ENCODE measurements at places on chromosomes 1 and 21.

- DNase-seq = no peak
These were observed 11.1 kb upstream of the FABP3 start for GRCh38 chr1:31383967-31384366.

DNA sequence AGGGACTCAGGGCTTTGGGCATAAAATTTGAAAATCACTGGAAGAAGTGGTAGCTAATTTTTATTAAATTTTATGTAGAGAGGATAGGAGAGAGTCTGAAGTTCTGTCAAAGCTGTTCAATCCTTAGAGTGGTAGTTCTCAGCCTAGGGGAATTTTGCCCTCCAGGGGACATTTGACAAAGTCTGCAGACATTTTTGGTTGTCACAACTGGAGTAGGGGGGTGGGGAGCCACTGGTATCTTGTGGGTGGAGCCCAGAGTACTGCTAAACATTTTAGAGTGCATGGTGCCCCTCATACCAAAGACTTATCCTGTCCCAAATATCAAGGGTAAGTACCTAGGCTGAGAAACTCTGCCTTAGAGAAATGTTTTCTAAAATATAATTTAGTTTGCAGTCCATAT is 30.2 kb downstream of the RASAL2 start:
- no peak for DNase-seq

GRCh38 chr1:46903481-46903880 is 37.8 kb downstream of the CYP4A11 start:
- no peak for DNase-seq

- peak; percentile 85 for DNase-seq
These were observed 14.4 kb downstream of the RNF223 start for GRCh38 chr1:1059494-1060280.

GRCh38 chr21:36509973-36510664 is 30.2 kb upstream of the CLDN14 start:
- no peak for DNase-seq

DNA sequence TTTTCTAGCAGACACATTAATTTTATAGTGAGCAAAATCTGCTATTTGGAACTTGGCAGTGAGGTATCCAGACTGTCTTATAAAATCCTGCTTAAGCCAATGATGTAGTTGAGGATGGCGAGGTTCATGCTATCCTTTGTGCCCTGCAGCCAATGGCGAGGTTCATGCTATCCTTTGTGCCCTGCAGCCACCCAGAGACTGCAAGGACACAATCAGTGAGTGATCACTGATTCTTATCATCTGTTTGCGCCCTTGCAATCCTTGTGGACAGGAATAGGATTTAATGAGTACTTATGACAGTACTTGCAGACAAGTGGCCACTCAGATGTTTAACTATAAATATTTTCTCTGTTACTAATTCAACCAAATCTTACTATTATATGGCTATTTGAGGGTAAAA is 112.6 kb downstream of the EIF4G3 start:
- no peak for DNase-seq

- DNase-seq = no peak
These were observed 6.7 kb upstream of the LGALS8 start for GRCh38 chr1:236516929-236517704.

- DNase-seq = no peak
These were observed 117.2 kb downstream of the EPHB2 start for GRCh38 chr1:22827666-22828483.

GRCh38 chr21:35203093-35203977 is 154.2 kb upstream of the RUNX1 start:
- DNase-seq = no peak

Data from stimulated activated CD8-positive, alpha-beta memory T cell treated with anti-CD3 and anti-CD28 coated beads, Interleukin-15, amount 100 ng/mL, for 4 hours (primary cell).